Prostate gland (tissue), 2 donors: ENCODE measurements at places on chromosomes 2 and 18. TPM values are rescaled to one million over a fixed set of nuclear protein-coding genes. Genes with fewer than 3 reads are reported as not detected.

EIPR1 gene
- 52.3 TPM for total RNA-seq

DNA sequence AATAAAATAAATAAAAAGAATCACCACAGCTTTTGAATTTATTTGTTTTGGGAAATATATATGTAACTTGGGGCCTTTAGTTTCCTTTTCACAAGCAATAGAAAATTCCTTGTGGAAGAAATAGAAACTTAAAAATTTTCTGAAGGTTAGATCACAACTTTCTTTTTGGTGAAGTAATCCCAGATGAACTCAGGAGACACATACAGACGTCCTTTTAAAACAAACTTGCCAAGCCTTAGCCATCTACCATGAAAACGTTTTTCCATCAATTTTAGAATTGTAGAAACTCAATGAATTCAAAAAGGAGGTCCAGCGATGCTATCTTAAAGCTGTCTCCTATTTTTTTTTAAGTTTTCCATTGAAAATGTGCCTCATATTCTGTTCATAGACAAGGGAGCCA is 225.6 kb downstream of the ASXL3 start:
- DNase-seq = no peak

- no peak for DNase-seq
Observed at GRCh38 chr2:197210430-197210829, 100.2 kb downstream of the ANKRD44 start.

- DNase-seq = no peak
Observed at GRCh38 chr18:52312346-52312745, 27.7 kb upstream of the DCC start.

- DNase-seq = no peak
Observed at GRCh38 chr2:222024932-222025880, 273.6 kb downstream of the PAX3 start.

GRCh38 chr2:150374492-150374891 is 113.0 kb downstream of the RND3 start:
- no peak for DNase-seq

DNA sequence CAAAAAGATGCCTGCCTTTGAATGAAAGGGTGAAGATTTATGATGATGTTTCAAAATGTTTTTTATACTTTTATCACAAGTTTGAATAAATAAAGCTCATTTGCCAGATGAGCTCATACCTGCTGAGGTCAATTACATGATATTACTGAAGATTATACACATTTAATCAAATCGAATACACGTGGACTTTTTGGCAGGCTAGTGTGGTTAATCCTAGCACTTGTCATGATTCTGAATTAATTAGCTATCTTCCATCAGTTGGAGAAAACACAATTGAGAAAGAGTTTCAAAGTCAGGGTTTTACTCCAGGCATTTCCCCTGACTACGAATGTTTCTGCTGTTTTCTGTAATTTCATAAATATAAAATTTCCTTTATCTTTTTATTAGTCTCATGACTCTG is 54.4 kb downstream of the LRPPRC start:
- DNase-seq = no peak

DNA sequence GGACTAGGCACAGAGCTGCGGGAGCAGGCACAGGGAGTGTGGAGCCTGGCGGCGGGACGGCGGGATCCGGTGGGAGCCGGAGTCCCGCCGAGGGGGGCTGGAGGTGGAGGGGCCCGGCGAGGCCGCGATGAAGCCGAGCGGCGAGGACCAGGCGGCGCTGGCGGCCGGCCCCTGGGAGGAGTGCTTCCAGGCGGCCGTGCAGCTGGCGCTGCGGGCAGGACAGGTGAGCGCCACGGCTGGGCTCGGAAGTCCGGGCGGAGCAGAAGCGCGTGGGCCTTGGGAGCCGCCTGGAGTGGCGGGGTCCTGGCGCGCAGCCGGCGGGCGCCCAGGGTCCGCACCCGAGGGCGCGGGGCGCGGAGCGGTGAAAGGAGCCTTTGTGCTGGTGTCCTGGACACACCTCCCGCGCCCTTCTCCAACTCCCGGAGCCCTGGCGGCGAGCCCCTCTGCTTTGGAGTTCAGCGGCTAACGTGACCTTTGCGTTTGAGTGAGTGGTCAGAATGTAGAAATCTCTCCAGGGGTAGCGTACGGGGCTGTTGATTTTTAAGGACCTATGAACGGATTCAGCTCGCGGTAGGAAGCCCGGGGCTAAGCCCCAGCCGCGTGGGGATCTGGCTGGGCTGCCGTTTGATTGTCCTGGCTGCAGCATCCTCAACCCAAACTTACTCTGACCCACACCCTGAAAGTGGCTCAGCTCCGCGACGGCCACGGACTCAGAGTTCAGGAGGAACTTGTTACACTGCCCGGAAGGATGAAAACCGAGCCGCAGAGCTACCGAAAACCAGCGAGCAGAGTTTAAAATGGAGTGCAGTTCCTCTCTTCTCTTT is 448 bp downstream of the IMPA2 start:
- peak; percentile 25 for DNase-seq

- no peak for DNase-seq
Observed at GRCh38 chr18:11578799-11579198, 30.6 kb upstream of the SLC35G4 start.

- DNase-seq = no peak
Observed at GRCh38 chr2:16387461-16387984, 278.1 kb downstream of the CYRIA start.

DNA sequence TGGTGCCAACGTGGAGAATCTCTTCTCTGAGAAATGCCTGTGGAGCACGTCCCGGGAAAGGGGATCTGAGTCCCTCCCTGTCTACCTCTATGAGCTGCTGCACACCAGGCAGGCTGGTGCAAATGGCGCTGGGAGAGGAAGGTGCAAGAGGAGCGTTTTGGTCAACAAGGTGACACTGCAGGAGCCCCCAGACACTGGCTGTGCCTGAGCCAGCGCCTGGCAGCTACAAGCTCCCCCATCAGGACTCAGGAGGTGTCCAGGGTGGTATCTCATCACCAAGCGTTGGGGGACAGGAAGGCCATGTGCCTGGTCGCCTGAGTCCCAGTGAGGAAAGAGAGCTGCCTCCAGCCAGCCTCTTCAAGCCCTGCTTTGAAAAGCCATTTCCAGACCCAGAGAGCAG is 173.4 kb downstream of the TNS1 start:
- DNase-seq = no peak

GRCh38 chr2:14288016-14288415 is 344.5 kb upstream of the LRATD1 start:
- DNase-seq = peak; percentile 93

DNA sequence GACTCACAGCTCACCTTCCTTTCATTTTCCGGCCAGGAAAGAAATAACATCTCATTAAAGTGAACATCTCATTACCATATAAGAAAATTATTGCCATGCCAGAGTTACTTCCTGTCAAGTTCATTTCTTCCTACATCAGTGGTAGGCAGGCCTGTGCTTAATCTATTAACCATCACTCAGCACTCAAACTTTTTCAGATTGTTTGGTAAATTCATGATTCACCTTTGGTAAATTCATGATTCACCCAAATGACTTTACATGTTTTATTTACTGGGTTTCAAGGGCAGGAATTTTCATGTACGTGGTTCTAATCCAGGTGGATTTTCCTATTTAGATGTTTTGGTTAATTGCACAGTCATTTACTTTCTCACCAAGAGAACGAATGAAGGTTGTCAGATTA is 116.5 kb downstream of the CSRNP3 start:
- no peak for DNase-seq

DNA sequence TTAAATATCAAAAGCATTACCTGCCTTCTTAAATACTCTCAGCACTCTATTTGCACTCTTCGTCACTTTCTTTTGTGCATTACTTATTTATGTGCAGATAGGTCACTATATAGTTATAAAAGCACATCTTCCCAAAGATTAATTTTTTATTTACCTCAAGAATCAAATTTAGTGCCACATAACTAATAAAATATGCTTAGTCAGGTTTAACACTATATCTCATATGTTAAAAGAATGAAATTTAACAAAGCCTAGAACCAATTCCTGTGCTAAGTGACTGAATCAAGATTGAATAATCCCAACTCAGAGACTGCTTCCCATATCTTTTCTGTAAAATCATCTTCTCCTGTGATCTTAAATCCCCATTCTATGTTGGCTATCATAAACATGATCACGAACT is 957.5 kb upstream of the NXPH2 start:
- DNase-seq = no peak

DNA sequence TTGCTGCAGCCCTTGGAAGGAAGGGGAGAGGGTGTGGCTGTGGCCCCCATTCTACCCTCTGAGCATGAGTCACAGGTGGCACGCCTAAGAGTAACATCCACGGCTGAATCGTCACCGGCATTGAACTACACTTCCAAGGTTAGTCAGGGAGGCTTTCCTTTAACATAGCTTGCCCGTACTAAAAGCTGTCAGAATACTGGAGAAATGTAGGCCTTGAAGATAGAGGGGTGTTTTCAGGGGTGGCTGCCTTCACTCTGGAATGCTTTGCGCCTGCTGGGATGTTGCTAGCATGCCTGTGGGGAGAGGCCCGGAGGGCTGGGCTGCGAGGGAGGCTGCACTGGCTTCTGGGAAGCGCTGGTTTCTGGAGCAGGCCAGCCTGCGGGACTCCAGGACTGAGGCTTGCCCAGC is 333.7 kb downstream of the AGAP1 start:
- no peak for DNase-seq

- DNase-seq = no peak
Observed at GRCh38 chr2:19101968-19102367, 256.5 kb downstream of the OSR1 start.

- DNase-seq = no peak
Observed at GRCh38 chr2:22912398-22912797, 472.6 kb upstream of the KLHL29 start.
